H9 (cell line): ENCODE measurements at places on chromosomes 16 and 17.

DNA sequence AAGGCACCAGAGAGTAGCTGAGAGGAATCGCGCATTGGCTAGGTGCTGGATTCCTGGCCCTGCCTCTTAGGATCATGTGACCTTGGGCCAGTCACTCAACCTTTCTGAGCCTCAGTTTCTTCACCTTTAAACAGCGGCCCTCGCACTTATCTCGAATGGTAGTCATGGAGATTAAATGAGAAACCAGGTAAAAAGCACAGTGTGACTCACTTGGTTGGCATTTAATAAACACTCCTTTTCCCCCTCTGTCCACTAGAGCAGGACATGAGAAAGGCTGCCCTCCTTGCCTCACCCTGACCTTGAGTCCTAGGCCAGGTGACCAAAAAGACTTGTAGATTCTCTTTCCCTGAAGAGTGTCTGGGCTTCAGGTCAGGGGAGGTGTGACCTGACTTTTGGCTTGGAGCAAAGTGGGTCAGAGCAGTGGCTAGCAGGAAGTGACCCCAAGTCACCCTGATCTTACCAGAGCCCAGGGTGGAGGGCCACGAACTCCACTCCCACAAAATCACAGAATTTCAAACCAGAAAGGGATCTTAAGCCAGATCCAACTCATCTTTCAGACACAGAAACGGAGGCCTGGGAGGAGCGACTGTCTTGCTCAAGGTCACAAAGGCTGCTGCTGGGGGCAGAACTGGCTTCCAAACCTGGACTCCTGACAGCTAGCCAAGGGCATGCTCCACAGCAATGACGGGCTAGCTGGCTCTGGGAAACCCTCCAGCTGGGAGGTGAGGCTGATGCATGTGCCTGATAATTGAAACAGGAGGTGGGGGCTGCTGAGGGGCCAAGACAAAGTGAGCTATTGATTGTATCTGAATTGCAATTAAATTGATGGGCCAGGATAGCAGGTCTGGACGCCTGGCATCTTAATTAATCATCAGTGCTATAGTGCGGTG, 65.2 kb downstream of the PIPOX start:
- no peak for DNase-seq

DNA sequence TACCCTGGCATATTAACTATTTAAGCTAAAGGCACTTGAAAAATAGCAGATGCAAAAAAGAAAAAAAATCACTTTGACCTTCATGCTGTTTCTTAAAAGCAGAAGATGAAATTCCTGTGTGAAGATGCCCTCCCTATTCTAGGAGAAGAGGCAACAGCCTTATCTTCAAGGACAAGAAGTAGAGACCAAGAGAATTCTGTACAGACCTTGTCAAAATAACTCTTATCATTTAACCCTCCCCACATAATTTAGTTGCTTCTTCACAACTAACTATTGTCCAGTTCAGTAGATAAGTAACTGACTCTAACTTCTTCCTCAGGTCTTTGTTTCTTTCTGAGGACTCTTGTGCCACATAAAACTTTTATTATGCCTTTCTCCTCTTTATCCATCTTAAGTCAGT, 72.0 kb upstream of the MARCHF10 start:
- DNase-seq, result no peak

- peak; percentile 55 for DNase-seq
Measured at GRCh38 chr17:32520104-32520701, 33.4 kb downstream of the CDK5R1 start.

DNA sequence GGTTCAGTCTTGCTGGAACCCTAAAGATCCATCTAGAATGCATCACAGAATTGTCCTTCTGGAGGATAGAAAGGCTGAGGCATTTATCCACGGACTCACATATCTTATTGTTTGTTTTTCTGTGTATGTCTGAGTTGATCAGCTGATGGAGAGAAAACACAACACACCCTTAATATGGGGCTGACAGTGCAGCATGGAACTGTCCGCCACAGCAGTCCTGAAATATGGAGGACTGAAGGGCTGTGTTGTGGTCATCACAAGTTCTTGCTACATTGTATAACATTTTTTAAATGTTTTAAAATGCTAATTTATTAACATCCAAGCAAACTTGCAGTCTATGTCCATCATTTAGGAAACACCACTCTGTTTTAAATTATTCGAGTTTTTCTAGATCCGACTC, 448.9 kb upstream of the ERCC4 start:
- no peak for DNase-seq

DNA sequence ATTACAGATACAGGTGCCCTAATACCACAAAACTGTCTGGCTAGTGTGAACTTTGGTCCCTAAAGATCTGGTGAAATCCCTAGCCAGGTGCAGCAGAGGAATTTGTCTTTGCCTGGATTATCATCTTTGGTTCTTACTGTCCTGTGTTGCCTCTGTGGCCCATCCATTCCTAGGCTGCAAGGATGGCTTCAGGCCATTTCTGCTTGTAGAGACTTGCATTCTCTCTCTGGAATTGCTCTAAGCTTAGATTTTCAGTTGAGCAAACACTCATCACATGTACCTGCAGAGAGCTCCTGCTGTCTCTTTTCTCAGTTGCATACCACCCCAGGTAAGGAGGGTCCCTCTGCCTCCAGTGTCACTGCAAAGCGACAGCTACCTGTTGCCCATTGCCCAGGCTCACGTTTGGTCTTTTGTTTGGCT, 114.9 kb downstream of the PRKCA start:
- DNase-seq, result no peak

DNA sequence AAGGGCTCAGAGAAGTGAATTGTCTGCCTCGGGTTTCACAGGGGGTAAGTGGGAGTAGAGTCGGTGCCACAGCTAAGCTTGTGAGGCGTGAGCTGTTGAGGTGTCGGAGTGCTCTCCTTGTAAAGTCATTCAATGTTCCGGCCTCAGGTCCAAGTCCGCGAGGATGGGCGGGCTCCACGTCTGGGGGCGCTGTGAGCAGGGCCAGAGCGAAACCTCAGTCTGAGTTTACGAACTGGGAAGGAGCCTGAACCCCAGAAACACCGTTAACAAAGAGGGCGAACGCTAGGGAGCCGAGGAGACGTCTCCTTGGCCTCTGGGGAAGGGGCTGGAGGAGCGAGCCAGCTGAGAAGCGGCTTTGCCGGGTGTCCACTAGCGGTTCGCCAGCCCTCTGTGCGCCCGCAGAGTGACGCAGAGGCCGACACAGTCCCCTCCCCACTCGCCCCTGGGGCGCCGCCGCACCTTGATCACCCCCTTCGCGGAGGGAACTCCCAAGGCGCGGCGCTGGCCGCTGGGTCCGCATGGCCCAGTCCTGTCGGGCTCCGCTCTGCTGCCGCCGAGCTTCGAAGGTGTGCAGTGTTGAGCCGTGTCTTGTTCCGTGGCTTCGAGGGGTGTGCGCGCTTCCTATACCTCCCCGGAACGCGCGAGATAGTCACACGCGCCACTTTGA, 4.9 kb downstream of the IRX3 start:
- DNase-seq, result no peak

- DNase-seq, result peak; percentile 84
Measured at GRCh38 chr17:1746975-1747543, 4.4 kb downstream of the SERPINF2 start.

DNA sequence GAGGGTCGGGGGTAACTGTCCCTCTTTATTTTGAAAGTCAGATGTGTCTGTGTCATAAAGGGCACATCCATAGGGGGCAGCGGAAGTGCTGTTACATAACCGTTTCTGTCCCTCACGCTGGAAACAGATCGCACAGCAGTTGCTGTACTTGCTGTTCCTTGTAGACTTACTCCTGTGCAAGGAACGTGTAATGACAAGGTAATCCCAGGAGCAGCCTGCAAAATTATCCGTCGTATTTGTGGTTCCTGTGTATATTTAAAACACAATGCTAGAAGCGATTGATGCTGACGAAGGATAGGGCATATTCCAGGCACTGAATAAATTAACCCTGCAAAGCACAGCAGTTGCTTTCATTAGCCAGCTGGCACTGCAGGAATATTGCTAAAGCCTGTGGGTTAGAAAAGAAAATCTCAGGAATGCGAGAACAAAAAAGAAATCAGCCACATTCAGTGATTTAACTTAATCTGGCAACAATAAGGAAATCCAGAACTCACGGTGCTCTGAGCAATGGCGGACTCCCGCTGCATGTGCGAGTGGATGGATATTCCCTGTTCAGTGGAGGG, 76.2 kb downstream of the SPECC1 start:
- DNase-seq, result no peak

DNA sequence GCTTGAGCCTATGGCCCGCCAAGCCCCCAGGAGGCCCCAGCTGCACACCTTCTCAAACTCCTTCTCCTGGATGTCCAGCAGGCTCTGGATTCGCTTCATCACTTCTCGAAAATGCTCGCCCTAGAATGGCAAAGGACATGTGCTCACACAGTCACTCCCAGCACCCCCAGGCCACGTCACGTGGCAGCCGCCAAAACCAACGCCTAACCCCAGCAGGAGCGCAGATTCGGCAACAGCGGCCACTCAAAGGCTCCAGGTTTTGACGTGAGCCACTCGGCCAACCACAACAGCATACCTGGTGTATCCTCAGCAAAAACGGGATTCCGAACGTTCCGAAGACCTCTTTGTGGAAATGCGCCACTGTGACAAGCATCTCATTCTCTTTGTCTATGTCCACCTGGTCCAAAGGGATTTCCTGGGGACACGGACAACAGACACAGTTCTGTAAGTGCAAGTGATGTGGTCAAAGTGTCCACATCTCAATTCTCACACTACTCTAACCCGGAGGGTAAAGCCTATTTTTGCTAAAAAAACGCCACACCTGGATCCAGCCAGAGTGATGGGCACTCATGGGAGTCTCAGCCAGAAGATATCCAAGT, 12.7 kb downstream of the LITAFD start:
- no peak for DNase-seq

DNA sequence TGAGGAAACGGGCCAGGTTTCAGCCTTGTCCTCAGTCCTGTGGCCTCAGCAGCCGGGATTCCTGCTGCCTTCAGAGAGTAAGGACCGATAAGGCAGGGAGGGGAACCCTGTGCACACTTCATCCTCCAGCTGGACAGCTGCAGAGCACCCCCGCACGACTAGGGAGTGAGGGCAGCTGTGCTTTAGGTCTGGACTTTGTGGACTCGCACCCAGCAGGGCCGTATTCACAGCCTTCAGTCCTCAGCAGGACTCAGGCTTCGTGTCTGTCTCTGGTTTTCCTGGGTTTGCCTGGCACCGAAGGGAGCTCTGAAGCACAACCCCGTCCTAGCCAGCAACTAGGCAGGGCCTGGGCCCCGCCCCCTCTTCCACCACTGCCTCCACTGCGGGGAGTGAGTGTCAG, 45.8 kb upstream of the CACNG5 start:
- no peak for DNase-seq

GRCh38 chr17:57984261-57984890, 3.7 kb downstream of the VEZF1 start:
- no peak for DNase-seq
